Immature natural killer cell (primary cell): ENCODE measurements at places on chromosomes 4 and X.

GRCh38 chr4:56195025-56195424, 192.3 kb downstream of the AASDH start:
- no peak for DNase-seq

GRCh38 chr4:177574446-177574845, 132.2 kb upstream of the AGA start:
- DNase-seq, result no peak

GRCh38 chrX:73728602-73729001, 165.6 kb downstream of the CHIC1 start:
- DNase-seq, result no peak

- no peak for DNase-seq
Observed at GRCh38 chr4:185723631-185724260, 88.2 kb downstream of the SORBS2 start.

DNA sequence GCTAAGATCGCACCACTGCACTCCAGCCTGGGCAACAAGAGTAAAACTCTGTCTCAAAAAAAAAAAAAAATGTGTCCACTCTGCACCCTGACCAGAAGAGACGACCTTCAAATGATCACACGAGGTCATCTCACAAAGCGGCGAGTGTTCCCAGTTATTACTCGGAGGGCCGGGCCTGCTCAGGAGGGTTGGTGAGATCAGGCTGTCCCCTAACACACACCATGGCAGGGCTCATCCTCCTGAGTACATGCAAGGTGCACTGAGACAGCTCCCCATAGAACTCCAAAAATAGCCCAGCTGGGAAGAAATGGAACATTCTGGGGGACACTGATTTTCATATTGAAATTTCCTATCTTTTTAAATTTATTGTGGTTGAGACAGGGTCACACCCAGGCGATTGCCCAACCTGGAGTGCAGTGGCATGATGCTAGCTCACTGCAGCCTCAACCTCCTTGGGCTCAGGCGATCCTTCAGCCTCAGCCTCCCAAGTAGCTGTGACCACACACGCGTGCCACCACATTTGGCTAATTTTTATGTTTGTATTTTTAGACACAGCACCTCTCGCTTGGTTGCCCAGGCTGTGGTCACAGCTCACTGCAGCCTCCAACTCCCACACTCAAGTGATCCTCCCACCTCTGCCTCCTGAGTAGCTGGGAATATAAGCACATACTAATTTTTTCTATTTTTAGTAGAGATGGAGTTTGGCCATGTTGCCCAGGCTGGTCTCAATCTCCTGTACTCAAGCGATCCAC, 51.5 kb downstream of the DHRSX start:
- no peak for DNase-seq
